ENCODE measurements at places on chromosomes 6 and 20.

DNA sequence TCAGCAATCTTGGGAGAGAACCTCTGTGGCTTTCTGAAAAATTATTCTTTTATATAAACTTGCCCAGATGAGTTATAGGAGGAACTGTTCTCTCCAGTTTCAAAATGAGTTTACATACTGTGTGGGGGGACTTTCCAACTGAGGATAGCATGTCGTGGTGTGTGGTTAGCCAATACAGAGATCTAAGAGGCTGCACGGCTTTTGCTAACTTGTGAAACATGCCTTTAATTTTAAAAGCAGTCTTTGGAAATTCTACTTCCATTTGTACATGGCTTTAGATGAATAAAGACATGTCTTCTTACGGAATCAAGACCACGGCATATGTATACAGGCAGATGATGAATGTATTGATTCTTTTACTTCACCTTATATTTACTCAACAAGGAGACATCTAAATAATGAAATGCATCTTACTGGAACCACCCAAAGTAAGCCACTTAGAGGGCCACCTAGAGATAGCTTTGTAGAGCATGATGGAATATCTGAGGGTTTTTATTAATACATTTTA lies 39.8 kb downstream of the HIVEP1 start:
- DNase-seq, result no peak
- no peaks in the 10 kb centered on the region for H3K27me3 ChIP-seq
- no peak overlapping the region for H3K4me3 ChIP-seq
- H3K36me3 ChIP-seq, result no peaks in the 10 kb centered on the region
- no peak overlapping the region for H3K27ac ChIP-seq

- H3K4me3 ChIP-seq, result no peak overlapping the region
- peaks cover 17% of the 10 kb centered on the region for H3K4me1 ChIP-seq
- no peak overlapping the region for H3K27ac ChIP-seq
- DNase-seq, result no peak
- no peaks in the 10 kb centered on the region for H3K27me3 ChIP-seq
Observed at GRCh38 chr6:126180585-126180984, 159.3 kb upstream of the CENPW start.

GRCh38 chr20:12305188-12305950 lies 387.7 kb downstream of the BTBD3 start:
- H3K27ac ChIP-seq, result no peak overlapping the region
- no peaks in the 10 kb centered on the region for H3K36me3 ChIP-seq
- H3K4me3 ChIP-seq, result no peak overlapping the region
- H3K27me3 ChIP-seq, result no peaks in the 10 kb centered on the region
- DNase-seq, result no peak
- H3K4me1 ChIP-seq, result no peaks in the 10 kb centered on the region

DNA sequence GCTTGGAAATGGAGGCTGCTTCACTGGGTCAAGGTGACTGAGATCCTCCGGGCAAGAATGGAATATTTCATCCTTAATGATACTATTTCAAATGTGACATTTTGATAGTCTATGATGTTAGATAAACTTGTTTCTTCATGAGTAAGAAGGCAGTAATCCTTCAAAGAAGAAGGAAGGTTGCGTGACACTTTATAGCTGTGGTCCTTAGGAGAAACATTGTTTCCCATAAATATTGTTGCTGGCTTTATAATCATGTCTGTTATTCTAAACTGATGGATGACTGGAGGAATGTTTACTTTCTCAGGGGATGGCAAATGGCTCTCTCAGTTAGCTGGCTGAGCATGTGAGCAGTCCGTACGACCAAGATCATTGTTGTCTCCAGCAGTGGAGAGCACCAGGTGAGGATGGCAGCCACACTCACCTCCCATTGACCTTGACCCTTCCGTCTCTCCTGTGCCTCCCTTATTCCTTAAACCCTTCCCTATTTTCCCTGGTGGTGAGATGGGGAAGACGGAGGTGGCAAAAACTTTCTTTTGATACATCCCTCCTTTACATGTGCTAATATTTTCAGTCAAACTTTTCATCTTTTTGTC lies 171.2 kb upstream of the OLIG3 start:
- H3K27ac ChIP-seq, result no peak overlapping the region
- no peaks in the 10 kb centered on the region for H3K36me3 ChIP-seq
- no peak for DNase-seq
- no peaks in the 10 kb centered on the region for H3K27me3 ChIP-seq

- H3K27me3 ChIP-seq, result no peaks in the 10 kb centered on the region
- no peaks in the 10 kb centered on the region for H3K4me1 ChIP-seq
- H3K27ac ChIP-seq, result no peak overlapping the region
Observed at GRCh38 chr6:115947966-115948541, 112.6 kb downstream of the FRK start.

DNA sequence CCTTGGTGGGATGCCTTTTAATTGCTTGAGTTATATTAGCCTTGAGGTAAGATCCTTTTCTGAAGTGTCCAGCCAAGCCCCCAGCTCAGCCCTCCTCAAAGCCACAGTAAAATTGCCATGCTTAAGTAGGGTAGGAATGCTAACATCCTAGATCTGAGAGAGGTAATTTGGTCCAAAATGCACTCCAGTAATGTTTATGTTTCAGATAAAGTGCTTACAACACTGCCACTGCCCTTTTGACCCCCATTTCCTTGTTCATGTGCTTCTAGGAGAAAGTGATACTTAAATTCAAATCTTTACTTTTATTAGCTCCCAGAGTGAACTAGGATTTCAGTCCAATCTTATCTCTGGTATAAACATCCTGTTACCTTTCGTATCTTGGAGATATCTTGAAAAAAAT lies 318.0 kb downstream of the BMP2 start:
- no peak for DNase-seq
- H3K4me1 ChIP-seq, result no peaks in the 10 kb centered on the region
- no peak overlapping the region for H3K27ac ChIP-seq

DNA sequence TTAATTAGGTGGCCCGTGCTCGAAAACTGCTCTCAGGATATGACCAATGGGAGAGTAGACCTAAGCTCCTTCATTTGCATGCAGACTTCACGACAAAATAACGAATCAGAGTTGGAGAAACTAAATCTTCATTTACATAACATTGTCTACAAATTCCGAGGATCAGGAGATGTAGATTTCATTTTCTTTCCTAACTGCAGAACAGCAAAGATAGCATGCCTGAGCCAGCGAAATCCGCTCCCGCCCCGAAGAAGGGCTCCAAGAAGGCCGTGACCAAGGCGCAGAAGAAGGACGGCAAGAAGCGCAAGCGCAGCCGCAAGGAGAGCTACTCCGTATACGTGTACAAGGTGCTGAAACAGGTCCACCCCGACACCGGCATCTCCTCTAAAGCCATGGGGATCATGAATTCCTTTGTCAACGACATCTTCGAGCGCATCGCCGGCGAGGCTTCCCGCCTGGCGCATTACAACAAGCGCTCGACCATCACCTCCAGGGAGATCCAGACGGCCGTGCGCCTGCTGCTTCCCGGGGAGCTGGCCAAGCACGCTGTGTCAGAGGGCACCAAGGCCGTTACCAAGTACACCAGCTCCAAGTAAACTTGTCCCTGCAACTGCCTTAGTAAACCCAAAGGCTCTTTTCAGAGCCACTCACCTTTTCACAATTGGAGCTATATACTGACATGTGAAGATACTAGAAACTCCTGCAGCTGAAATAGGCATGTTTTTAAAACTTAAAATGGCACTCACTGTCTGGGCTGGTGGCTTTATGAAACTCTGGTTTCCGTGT lies 96.5 kb downstream of the HFE start:
- DNase-seq, result no peak
- H3K4me1 ChIP-seq, result peaks cover 18% of the 10 kb centered on the region
- H3K27ac ChIP-seq, result peak overlapping the region; percentile 66
- no peaks in the 10 kb centered on the region for H3K27me3 ChIP-seq
- H3K36me3 ChIP-seq, result no peaks in the 10 kb centered on the region
- peak overlapping the region; percentile 52 for H3K4me3 ChIP-seq

- no peak overlapping the region for H3K27ac ChIP-seq
- no peaks in the 10 kb centered on the region for H3K27me3 ChIP-seq
- no peaks in the 10 kb centered on the region for H3K4me1 ChIP-seq
- H3K4me3 ChIP-seq, result no peak overlapping the region
- DNase-seq, result no peak
- H3K36me3 ChIP-seq, result no peaks in the 10 kb centered on the region
Observed at GRCh38 chr6:71387179-71387578, 98.6 kb downstream of the OGFRL1 start.

- DNase-seq, result no peak
- H3K4me1 ChIP-seq, result no peaks in the 10 kb centered on the region
- no peaks in the 10 kb centered on the region for H3K27me3 ChIP-seq
- H3K4me3 ChIP-seq, result no peak overlapping the region
Observed at GRCh38 chr6:51608932-51609331, 478.5 kb downstream of the PKHD1 start.

- DNase-seq, result no peak
- no peak overlapping the region for H3K4me3 ChIP-seq
- no peak overlapping the region for H3K27ac ChIP-seq
Observed at GRCh38 chr6:157005940-157006339, 228.8 kb downstream of the ARID1B start.

- H3K4me3 ChIP-seq, result no peak overlapping the region
- H3K27me3 ChIP-seq, result no peaks in the 10 kb centered on the region
- DNase-seq, result no peak
Observed at GRCh38 chr6:127641905-127642304, 64.9 kb downstream of the C6orf58 start.

DNA sequence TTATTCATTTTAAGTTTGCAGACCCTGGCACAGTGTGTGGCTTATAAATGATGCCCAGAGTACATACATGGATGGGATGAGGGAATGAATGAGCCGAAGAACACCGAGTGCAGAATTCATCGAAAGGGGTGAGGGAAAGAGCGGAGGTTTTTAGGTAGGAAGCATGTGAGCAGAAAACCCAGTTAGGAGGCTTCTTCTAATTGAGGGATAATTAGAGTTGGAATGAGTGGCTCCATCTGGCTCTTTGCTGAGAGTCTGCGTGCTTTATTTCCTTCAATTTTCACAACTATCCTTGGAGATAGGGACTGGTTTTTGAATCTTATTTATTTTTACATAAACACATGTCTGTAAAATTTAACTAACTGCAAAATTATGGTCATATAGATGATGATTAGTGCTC lies 150.7 kb downstream of the DOK5 start:
- H3K27me3 ChIP-seq, result no peaks in the 10 kb centered on the region
- no peak overlapping the region for H3K27ac ChIP-seq
- H3K4me3 ChIP-seq, result no peak overlapping the region
- H3K4me1 ChIP-seq, result no peaks in the 10 kb centered on the region
- H3K36me3 ChIP-seq, result no peaks in the 10 kb centered on the region

- no peak for DNase-seq
- no peak overlapping the region for H3K4me3 ChIP-seq
- no peaks in the 10 kb centered on the region for H3K4me1 ChIP-seq
- no peak overlapping the region for H3K27ac ChIP-seq
- no peaks in the 10 kb centered on the region for H3K36me3 ChIP-seq
Observed at GRCh38 chr6:170370416-170370815, 63.9 kb downstream of the FAM120B start.

DNA sequence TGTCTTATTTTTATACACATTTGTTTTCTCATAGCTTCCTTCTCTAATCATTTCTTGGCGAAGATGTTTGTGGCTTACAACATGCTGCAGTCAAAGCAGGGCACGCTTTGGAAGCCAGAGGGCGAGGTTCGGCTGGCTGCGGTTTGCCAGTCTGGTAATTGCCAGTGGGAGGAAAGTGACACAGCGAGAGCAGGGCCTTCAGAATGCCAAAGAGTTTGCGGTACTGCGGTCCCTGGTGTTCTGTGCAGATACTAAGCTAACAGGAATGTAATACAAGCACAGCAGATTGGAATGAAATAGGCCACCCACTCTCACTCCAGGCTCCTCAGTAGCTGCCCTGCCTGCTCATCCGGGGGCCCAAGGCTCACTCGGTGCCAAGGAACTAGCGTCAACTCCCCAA lies 58.7 kb upstream of the TGM3 start:
- no peak overlapping the region for H3K4me3 ChIP-seq
- no peaks in the 10 kb centered on the region for H3K36me3 ChIP-seq
- DNase-seq, result no peak
- H3K27ac ChIP-seq, result no peak overlapping the region
- peaks cover 14% of the 10 kb centered on the region for H3K4me1 ChIP-seq
- no peaks in the 10 kb centered on the region for H3K27me3 ChIP-seq

DNA sequence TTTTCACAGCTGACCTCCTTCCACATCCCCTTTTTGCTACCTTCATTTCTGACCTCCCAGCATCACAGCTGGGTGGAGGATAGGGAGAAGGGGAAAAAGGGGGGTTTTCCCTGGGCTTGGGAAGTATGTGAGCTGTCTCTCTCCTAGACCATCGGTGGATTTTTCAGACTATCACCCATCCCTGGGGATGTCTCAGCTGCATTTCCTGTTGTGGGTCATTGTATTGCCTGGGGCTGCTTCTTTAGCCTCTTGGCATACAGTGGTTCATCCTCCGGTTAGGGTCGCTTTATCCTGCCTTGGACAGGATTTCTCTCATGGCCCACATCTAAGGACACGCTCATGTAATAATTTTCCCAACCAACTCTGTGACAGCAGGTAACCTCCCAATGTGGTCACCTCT lies 142.5 kb upstream of the ARG1 start:
- H3K27ac ChIP-seq, result no peak overlapping the region
- no peaks in the 10 kb centered on the region for H3K4me1 ChIP-seq
- no peak for DNase-seq
- no peak overlapping the region for H3K4me3 ChIP-seq
- H3K36me3 ChIP-seq, result no peaks in the 10 kb centered on the region

- peak within 1 kb of the TSS; percentile 88 for H3K27ac ChIP-seq
- peaks cover 59% of the 10 kb centered on the region for H3K4me1 ChIP-seq
- DNase-seq, result peak; percentile 96
- no peaks in the 10 kb centered on the region for H3K36me3 ChIP-seq
- H3K4me3 ChIP-seq, result peak within 1 kb of the TSS; percentile 92
Observed at GRCh38 chr20:46406200-46406985, at the start of gene ELMO2. Gene ELMO2 (minus strand): TSS chr20:46406615. CDS start chr20:46394482, 12,133 bp downstream.

- H3K27ac ChIP-seq, result peak overlapping the region; percentile 10
- no peak for DNase-seq
- no peak overlapping the region for H3K4me3 ChIP-seq
- peaks cover 29% of the 10 kb centered on the region for H3K4me1 ChIP-seq
Observed at GRCh38 chr6:133973109-133973971, 20.3 kb downstream of the TBPL1 start.

- no peak overlapping the region for H3K4me3 ChIP-seq
- H3K27me3 ChIP-seq, result no peaks in the 10 kb centered on the region
- H3K27ac ChIP-seq, result no peak overlapping the region
- no peaks in the 10 kb centered on the region for H3K36me3 ChIP-seq
Observed at GRCh38 chr6:34129753-34130152, 16.1 kb downstream of the GRM4 start.

GRCh38 chr6:61606500-61606899 lies 679.5 kb downstream of the KHDRBS2 start:
- no peak overlapping the region for H3K4me3 ChIP-seq
- no peaks in the 10 kb centered on the region for H3K27me3 ChIP-seq
- no peak for DNase-seq
- H3K36me3 ChIP-seq, result no peaks in the 10 kb centered on the region

DNA sequence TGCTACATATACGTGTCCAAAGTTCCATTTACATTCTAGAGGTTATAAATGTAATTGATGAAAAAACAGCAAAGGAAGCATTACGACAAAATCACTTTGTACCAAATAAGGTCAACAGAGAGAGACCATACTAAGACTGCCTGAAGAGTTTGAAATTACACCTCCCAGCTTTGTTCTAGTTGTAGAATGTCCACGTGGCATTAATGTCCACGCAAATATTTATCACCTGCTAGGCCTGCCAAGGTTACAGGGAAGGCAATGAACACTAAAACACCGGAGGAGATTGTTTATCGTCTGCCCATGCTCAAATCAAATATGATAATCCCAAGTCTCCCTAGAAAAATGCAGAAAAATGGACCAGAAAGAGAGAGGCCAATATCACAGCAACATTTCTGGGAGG lies 6.2 kb downstream of the RALGAPA2 start:
- no peaks in the 10 kb centered on the region for H3K36me3 ChIP-seq
- no peak for DNase-seq
- no peak overlapping the region for H3K27ac ChIP-seq
- peaks cover 12% of the 10 kb centered on the region for H3K4me1 ChIP-seq
- H3K27me3 ChIP-seq, result no peaks in the 10 kb centered on the region
